ENCODE measurements at places on chromosomes 2 and 18.

GRCh38 chr2:17540813-17541530 is 476 bp downstream of the VSNL1 start:
- DNase-seq = no peak

DNA sequence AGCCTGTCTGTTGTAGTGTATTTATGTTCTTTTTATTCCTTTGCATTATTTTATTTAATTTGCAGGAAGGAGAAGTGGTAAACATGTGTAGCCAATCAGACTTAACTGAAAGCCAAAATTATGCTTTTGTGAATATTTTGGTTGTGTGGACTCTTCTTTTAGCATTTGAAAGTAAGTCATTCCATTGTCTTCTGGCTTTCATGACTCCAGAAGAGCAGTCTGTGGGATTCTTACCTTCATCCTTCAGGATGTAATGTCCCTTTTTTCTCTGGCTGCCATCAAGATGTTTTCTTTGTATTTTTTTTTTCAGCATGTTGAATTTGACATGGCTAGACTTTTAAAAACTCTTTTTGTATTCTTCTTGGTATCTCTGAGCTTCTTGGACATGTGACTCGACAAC is 895.2 kb upstream of the ZEB2 start:
- DNase-seq = no peak

DNA sequence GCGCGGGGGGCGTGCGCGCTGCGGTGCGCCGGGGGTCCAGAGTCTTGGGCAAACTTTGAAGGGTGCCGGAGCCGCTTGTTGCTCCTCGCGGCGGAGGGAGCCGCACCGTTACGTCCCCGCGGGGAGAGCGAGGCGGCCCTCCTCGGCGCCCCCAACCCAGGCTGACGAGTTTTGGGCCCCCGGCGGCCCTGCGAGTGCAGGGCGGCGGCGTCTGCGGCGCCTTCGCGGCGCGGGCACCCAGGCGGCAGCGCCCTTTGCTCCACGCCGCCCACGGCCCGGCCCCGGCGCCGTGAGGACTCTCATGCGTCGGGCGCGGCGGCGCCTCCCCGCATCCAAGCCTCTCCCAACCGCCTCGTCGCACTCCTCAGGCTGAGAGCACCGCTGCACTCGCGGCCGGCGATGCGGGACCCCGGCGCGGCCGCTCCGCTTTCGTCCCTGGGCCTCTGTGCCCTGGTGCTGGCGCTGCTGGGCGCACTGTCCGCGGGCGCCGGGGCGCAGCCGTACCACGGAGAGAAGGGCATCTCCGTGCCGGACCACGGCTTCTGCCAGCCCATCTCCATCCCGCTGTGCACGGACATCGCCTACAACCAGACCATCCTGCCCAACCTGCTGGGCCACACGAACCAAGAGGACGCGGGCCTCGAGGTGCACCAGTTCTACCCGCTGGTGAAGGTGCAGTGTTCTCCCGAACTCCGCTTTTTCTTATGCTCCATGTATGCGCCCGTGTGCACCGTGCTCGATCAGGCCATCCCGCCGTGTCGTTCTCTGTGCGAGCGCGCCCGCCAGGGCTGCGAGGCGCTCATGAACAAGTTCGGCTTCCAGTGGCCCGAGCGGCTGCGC is 814 bp downstream of the FZD7 start:
- peak; percentile 14 for DNase-seq

GRCh38 chr18:46581648-46582047 is 75.4 kb downstream of the LOXHD1 start:
- no peak for DNase-seq

GRCh38 chr2:16713011-16713423 is 47.4 kb upstream of the CYRIA start:
- no peak for DNase-seq

GRCh38 chr2:216739035-216739434 is 43.7 kb upstream of the IGFBP5 start:
- DNase-seq = no peak

GRCh38 chr18:63788447-63789096 is 13.4 kb downstream of the SERPINB7 start:
- DNase-seq = peak; percentile 12

- no peak for DNase-seq
Measured at GRCh38 chr2:109197491-109198418, 68.8 kb downstream of the SH3RF3 start.

DNA sequence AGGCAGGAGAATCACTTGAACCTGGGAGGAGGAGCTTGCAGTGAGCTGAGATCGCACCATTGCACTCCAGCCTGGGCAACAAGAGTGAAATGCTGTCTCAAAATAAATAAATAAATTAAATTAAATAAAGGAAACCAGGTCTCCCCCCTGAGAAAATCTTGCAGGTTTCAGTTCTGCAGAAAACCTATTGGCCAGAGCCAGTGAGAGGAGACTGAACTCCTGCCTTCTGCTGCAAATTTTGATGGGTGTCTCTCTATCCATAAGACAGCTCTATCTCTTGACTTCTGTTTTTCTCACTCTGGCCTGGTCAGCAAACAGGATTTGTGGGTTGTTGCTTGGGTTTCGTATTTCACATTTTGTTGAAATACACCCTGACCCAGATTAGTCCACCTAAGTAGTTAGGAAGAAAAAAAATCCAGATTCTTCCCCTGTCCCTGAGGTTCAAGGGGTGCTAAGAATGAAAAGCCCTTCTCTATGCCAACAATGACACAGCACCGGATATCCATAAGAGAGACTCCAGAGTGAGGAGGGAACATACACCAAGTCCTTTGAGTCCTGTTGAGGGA is 86.7 kb upstream of the MAP4K4 start:
- DNase-seq = no peak

DNA sequence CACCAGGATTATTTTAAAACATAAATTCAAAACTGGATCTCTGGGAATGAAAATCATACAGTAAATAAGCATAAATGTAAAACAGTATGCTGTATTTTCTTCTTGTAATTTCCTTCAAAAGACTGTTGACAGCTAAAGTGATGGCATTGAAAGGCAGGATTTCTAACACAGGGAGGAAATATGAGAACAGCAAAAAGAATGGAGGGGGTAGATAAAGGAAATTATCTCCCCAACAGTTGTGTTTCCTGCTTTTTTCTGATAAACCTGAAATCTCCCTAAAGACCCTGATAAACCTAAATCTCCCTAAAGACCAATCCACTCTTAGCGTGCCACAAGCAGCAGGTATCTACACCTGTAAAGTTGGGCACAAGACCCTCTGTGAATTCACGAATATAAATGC is 50.8 kb downstream of the PIAS2 start:
- no peak for DNase-seq

GRCh38 chr2:130756053-130756873 is 923 bp downstream of the AMER3 start:
- no peak for DNase-seq

DNA sequence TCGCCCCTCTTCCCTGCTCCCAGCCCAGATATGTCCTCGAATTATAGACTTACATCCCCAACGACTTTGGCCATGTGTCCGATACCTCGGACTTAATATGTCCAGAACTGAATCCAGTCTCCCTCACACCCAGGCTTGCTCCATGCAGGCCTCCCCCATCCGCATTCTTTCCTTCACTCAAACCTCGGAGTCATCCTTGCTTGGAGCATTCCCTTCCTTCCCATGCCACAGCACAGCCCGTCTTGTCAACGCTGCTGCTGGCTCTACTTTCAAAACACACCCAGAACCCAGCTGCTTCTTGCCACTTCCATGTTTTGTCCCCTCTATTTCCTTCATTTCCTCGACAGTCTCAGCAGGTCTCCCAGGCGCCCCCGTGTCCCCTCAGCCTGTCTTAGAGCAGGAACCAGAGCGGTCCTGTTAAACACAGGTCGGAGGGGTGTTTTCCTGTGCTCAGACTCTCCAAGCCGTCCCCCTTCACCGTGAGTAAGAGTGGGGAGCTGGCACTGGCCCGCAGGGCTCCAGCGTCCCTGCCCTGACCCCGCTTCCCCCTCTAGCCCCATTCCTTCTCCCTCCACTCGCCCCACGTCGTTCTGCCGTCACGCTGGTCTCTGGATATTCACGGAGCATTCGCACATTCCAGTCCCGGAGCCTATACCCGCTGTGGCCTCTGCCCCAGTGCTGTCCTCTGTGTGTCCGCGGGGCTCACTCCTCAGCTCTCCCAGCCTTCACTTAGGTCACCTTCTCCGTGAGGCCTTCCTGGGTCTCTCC is 54.4 kb downstream of the VAPA start:
- DNase-seq = no peak

DNA sequence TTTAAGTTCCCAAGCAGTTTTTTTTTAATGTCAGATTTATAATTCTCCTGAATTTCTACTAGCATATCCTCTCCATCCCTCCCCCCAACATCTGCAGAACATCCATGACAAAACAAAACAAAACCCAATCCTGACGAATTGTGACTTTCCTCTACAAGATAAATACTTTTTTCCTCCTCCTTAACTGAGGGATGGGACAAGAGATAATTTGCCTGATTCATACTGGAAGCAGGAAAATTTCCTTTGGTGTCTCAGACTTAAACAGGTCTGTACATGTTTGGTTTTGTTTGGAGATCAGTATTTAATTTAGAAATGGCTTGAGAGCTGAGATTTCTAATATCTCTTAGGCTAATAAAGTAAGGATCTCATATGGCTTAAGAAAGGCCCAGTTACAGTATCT is 2.2 kb downstream of the CAVIN2 start:
- no peak for DNase-seq

DNA sequence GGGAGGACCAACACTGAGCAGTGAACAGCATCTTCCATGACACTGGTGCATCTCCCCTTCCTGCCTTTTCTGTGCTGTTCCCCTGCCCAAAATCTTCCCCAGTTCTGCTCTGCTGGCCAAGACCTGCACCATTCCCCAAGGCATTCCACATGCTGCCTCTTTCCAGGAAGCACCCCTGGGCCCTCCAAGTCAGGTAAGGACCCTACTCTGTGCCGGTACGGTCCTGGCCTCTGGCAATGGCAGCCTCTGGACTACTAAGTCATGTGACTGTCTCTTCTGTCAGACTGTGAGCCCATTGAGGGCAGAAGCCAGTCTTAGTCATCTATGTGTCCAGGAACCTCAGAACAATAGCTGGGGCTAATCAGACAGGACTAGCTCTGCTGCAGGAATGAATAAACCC is 282.0 kb downstream of the MYCN start:
- no peak for DNase-seq

DNA sequence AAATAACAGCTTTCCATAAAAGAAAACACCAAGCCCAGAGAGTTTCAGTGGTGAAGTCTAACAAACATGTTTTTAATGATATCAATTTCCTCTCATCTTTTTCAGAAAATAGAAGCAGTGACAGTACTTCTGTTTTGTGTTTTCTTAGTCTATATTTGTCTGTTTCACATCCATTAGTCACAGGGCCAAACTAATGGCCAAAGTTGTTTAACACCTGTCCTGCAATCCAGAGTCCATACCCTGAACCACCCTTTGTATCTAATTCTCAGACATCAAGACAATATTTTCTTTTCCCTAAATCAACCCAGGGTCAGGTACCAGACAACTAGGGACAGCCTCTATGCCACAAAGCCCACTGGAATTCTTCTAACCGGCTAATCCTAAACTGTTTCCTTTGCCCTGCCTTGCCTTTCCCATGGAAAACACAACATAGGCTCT is 25.9 kb downstream of the TMSB10 start:
- no peak for DNase-seq

- DNase-seq = no peak
Measured at GRCh38 chr2:234864506-234864905, 87.3 kb upstream of the SH3BP4 start.

GRCh38 chr2:173347305-173348168 is 7.1 kb upstream of the CDCA7 start:
- DNase-seq = no peak

- DNase-seq = no peak
Measured at GRCh38 chr2:123546353-123546752, 478.7 kb upstream of the CNTNAP5 start.

DNA sequence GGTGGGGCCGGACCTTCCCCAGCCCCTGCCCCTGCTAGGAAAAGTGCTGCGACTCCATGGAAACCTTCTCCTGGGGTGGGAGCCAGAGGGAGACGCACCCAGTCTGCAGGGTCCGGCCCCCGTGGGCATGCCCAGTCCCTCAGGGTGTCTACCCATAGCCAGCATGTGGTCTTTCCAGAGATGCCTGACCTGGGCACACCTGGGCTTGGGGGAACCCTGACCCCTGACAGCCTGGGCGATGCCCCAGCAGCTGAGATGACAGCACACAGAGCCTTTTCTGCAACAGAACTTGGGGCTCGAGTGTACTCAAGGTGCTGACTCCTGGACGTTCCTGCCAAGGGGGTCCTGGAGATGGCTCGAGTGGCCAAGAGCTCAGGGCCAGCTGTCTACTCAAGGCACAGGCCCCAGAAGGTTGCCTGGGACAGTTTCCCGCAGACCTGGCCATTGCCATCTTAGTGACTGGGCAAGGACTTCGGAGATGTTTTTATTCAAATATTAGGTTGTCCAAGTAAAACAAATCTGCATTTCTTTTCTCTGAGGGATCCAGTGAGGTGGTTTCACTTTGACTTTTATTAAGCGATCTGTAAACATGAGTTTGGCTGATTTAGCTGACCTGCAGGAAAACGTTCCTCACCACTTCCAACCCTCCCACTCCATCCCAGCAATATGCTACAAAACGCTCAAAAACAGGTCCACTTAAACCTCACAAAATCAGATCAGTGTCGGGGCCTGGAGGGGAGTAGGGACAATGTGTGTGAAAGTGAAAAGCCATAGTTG is 228.0 kb downstream of the EIPR1 start:
- no peak for DNase-seq

- DNase-seq = no peak
Measured at GRCh38 chr2:31060397-31060796, 77.8 kb downstream of the GALNT14 start.

GRCh38 chr2:46781468-46782189 is 134.0 kb downstream of the MCFD2 start:
- DNase-seq = no peak

GRCh38 chr2:160892204-160892603 is 268.0 kb upstream of the TANK start:
- no peak for DNase-seq

- DNase-seq = no peak
Measured at GRCh38 chr2:240050278-240050677, 3.0 kb downstream of the OR6B3 start.
